Uterus (tissue), 4 donors: ENCODE measurements at places on chromosomes 3 and 15.

- DNase-seq: no peak
Measured at GRCh38 chr15:98150084-98150483, 189.6 kb downstream of the ARRDC4 start.

DNA sequence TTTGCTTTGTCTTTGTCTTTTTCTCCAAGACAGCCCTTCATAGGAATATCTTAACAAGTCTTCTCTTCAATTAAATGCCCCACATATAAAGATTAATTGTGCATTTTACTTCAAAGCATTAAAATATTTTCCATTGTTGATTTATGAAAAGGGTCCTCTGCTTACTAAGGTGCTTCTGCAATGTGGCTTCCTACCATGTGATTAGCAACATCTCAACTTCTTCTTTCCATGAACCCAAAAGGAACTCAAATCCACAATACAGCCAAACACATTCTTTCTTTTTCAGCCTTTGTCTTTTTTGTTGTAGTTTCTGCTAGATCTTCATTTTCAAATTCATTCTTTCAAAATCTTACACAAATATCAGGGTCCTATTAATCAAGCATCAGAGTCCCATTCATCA lies 309.2 kb downstream of the NSUN3 start:
- DNase-seq: no peak

GRCh38 chr3:89300981-89301380 lies 193.6 kb downstream of the EPHA3 start:
- no peak for DNase-seq

GRCh38 chr3:57063032-57063431 lies 2.6 kb downstream of the SPATA12 start:
- DNase-seq: no peak

DNA sequence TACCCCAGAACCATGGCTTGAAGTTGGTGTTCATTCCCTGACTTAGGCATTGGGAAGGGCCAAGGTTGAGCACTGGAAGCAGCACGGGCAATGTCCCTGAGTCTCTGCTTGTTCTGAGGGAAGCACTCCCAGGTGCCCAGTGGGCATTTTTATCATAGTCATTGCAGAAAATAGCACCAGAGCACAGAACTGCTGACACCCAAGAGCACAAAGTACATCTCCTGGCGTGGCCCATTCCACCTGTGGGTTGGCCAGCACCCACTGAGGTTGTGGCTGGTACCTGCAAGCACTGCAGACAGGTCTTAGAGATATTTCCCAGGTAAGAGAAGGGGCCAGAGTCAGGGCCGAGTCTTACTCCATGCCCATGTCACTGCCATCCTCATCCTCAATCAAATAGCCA lies 28.5 kb upstream of the GCNT3 start:
- DNase-seq: no peak

DNA sequence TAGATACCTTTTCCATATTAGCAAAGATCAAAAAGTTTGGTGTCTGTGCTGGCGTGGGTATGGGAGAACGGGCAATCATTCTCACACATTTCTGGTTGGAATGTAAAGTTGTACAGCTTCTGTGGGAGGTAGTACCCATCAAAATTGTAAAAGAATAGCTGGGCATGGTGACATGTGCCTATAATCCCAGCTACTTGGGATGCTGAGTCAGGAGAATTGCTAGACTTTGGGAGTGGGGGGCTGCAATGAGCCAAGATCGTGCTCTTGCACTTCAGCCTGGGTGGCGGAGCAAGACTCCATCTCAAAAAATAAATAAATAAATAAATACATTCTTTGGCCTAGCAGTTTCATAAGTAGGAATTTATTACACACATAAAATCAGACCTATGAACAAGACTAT lies 22.9 kb downstream of the LCTL start:
- DNase-seq: no peak

- DNase-seq: no peak
Measured at GRCh38 chr3:32797776-32798175, 20.0 kb upstream of the TRIM71 start.

DNA sequence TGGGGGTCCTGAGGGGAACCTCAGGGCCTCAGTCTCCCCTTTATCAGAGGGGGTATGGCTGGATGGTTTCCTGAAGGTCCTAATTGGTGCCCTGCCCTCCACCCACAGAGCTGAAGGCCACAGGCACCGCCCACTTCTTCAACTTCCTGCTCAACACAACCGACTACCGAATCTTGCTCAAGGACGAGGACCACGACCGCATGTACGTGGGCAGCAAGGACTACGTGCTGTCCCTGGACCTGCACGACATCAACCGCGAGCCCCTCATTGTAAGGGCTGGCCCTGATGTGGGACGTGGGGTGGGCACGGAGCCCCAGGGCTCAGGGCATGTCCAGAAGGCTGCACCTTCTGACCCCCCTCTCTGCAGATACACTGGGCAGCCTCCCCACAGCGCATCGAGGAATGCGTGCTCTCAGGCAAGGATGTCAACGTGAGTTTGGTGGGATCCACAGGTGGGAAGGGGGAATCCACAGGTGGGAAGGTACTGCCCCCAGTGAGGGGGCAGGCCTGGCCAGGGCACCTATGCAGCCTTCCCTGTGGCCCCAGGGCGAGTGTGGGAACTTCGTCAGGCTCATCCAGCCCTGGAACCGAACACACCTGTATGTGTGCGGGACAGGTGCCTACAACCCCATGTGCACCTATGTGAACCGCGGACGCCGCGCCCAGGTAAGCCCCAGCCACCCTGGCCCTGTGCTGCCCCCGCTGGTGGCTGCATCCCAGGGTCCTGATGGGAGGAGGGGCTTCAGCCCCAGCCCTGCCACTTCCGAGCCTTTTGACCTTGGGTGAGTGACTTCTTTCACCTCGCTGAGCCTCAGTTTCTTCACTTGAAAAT lies 17.5 kb upstream of the GNAT1 start:
- DNase-seq: no peak
